Fibroblast of skin of right biceps (primary cell): ENCODE measurements at places on chromosomes 3 and 15.

DNA sequence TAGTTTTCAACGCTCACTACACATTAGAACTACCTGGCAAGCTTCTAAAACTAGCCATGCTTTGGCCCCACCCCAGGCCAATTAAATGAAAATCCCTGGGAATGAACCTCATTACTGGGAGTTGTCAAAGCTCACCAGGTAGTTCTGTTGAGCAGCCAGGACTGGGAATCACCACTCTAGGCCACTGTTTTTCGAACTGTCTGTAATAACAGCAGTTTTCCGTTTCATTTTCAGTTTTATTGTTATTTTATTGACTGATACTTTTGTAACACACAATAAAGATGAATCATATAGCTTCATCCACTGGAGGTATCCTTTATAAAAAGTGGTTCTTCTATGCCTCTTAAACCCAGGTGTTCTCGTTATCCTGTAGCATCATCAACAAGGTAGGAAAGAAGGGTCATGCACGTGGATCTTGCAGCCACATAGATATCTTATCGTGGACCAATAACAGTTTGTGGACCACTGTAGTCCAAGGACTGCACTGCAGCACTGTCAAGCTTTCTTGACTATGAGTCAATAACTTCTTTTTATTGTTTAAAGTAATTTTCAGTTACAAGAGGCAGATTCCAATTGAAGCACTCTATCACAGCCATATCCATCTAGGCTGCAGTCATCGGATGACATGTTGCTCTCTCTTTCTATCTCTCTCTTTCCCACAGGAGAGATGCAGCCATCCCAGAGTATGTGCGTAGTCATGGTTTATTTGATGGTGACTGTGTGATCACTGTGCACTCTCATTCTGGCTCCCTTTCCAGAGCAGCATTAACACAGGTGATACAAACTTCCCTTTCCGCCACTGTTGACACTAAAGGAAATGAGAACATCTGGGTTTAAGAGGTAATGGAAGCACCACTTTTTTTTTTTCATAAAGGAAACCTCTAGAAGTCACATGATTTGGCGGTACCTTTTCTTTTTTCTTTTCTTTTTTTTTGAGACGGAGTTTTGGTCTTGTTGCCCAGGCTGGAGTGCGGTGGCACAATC, 39.0 kb upstream of the BLM start:
- no peak for DNase-seq

DNA sequence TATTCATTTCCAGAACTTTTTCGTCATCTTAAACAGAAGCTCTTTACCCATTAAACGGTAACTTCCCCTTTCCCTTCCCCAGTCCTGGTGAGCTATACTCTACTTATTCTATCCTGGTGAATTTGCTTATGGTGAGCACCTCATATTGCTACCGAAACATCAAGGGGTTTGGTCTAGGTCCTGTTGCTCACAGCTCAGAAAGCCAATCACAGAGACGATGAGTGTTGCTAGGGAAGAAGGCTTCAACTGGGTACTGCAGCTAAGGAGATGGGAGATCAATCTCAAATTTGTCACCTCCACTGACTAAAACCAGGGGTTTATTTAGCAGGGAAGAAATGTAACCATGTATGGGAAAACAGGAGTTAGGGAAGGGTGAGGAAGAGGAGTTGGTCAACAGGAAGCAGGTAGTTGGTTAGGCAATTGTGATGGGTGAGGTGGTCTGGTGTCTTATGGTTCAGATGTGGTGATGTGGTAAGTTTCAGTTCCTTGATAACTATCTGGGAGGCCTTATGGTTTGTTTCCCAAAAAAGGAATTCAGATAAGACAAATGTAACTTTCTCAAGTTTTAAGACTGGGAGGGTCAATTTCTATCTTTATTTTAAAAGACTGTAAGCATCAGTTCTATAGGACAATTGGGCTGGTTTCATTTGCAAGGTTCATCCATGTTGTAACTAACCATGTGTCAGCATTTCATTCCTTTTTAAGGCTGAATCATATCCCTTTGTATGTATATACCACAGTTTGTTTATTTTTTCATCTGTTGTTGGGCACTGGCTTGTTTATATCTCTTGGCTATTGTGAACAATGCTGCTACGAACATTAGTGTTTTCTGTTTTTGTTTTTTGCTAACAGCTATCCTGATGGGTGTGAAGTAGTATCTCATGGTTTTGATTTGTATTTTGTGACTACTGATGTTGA, 24.3 kb downstream of the ARHGAP11B start:
- DNase-seq = no peak

- DNase-seq = no peak
Measured at GRCh38 chr3:64167868-64168267, 57.4 kb downstream of the PRICKLE2 start.

GRCh38 chr3:166462891-166463470, 625.8 kb upstream of the BCHE start:
- DNase-seq = peak; percentile 20

DNA sequence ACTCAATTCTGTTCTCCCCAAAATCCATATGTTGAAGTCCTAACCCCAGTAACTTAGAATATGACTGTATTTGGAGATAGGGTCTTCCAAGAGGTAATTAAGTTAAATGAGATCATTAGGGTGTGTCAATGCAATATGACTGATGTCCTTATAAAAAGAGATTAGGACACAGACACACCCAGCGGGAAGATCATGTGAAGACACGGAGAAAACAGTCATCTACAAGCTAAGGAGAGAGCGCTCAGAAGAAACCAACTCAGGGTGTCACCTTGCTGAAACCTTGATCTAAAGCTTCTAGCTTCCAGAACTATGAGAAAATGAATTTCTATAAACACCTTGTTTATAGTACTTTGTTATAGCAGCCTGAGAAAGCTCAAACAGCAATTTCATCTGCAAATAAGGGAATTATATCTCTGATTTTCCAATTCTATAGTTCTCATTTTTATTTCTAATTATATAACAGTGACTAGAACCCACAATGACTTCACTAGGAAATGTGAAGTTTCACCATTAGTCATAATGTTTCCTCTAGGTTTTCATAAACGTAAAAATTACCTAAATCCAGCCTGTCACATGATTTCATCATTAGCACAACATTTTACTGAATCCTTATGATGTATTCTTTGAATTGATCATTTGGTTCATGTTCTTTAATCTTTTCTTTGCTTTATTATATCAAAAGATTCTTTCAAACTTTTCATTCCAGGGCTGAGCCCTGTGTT, 459.1 kb upstream of the MDFIC2 start:
- peak; percentile 56 for DNase-seq

DNA sequence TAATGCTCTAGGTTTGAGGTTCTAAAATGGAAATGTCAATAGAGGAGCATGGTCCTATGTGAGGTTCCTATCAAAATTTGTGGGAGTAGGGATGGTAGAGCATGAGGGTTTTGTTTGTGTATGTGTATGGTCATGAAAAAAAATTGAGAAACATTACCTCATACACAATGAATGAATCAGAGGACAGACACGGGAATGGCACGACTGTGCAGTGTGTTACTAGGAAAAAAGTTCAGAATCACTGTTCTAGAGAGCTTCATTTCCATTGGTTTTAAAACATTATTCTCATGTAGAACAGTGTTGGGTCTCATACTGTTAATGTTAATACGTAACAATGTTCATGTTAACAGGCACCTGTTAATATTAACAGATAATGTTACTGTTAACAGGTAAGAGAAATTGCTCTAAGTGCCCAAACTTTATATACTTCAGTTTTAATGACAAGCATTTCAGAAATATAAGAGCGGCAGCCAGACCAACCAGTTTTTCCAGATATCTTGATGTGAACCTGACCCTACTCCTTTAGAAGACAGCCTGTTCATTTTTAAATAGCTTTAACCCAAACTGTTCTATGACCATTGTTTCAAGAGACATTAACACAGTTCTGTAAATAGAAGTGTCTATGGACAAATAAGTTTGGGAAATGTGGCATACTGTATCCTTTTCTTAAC, 48.0 kb downstream of the SLC15A2 start:
- no peak for DNase-seq

GRCh38 chr3:140816372-140817195, 125.1 kb upstream of the SLC25A36 start:
- no peak for DNase-seq

DNA sequence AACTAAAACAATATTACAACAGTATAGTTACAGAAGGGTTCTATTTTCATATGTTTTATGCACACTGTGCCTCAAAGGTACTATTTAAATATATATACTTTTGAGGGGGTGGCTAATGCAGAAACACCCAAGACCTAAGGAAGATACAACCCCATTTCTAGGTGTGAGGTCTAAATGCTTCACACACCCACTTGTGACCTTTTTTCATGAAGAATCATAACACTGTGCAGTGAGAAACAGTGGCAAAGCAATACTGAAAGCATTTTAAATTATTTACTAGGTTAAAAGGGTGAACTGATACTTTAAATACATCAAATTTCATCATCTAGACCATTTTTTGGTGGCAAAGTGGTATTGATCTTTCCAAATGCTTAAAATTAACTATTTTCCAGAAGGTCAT, 67.4 kb downstream of the SATB1 start:
- no peak for DNase-seq

DNA sequence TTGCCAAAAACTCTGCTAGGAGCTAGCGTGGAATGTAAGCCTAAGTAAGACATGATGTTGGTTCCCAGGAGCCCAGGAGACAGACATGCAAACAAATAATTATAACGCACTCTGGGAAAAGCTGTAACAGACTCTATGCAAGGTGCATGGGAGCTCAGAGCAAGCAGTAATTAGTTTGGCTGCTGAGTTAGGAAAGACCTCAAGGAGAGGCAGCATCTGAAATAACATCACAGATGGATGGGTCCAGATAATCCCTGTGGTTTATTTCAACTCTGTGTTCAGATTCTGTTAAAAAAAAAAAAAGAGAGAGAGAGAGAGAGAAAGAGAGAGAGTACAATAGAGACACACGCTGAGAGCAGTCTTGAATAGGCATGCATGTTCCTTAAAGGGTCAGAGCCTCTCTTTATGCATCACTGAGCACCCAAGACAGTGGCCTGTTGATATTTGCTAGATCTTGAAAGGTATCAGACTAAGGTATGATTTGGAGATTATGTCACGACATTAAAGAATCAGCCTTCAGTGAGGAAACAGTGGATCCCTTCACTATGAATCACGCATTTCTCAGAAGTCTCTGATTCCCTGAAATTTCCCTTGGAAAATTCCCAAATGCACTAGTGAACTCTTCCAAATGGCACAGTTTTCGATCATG, 124.4 kb upstream of the LIPC start:
- peak; percentile 75 for DNase-seq

DNA sequence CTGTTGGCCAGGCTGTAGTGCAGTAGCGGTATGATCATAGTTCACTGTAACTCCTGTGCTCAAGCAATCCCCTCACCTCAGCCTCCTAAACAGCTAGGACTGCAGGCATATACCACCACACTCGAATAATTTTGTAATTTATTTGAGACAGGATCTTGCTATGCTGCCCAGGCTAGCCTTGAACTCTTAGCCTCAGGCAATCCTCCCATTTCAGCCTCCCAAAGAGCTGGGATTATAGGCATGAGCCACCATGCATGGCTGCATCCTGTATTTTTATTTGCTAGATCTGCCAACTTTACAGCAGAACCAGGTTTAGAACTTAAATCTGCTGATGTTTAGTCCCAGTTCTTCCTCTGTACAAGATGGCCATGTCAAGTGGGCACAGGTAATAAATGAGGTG, 69.6 kb downstream of the ERC2 start:
- DNase-seq = no peak

GRCh38 chr15:33960549-33960935, 7.8 kb upstream of the CHRM5 start:
- DNase-seq = no peak

- no peak for DNase-seq
Measured at GRCh38 chr3:105532251-105532650, 165.5 kb downstream of the ALCAM start.

GRCh38 chr3:16286751-16287543, 21.9 kb downstream of the OXNAD1 start:
- DNase-seq = no peak

DNA sequence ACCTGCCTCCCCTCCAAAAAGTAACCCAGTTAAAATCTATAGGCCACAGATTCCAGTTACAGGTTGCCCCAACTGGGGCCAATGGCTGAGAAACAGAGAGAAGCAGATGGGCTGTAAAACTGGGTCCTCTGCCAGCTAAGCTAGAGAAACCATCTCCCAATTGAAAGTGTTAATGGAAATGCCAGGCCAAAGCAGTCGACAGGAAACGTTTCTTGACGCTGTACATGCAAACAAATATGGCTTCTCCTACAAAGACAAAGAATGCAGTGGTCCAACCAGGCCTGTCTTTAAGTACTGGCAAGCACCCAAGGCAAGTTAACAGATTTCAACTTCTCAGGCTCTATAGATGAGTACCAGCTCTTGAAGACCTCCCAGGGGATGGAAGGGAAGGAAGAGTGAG, 71.3 kb downstream of the MAGI1 start:
- DNase-seq = no peak

DNA sequence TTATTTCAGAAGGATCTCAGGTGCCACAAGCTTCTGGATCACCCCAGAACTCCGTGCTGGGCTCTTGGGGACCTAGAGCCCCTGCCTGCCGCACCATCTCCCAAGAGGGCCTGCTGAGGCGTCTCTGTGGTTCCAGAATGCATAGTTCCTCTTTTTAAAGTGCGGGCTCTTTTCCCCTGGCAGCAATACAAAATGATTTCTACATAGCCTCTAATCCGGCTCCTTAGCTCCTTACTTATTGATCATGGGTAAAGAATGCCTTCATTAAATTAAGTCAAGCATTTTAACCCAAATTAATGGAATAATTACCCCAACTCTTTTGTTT, 121.9 kb downstream of the ATP10A start:
- DNase-seq = no peak

GRCh38 chr3:187165144-187165543, 25.8 kb upstream of the RPL39L start:
- peak; percentile 64 for DNase-seq

GRCh38 chr3:123025642-123026521, 1.7 kb downstream of the SEMA5B start:
- DNase-seq = peak; percentile 12

DNA sequence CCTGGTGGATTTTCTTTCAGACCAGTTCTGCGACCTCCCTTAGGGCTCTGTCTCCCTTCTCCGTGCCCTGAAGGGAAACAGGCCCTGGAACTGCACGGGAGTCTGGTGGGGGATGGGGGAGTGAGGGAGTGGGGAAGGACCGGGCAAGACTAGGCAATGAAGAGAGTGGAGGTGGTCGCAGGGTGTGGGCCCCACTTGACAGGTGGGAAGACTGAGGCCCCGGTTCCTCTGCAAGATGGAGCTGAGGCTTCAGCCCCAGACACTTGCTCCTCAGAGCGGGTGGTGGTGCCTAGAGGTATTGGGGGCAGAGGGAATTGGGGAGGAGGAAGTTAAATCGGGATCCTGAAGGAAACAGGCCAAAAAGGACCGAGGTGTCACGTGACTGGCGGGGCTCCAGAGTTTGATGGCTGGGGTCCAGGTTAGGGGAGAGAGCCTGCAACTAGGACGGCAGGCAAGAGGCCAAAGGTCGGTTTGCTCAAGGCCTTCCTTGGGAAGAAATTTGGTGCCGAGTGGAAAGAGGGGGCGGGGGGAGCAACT, 597 bp upstream of the CAMK1 start:
- no peak for DNase-seq

DNA sequence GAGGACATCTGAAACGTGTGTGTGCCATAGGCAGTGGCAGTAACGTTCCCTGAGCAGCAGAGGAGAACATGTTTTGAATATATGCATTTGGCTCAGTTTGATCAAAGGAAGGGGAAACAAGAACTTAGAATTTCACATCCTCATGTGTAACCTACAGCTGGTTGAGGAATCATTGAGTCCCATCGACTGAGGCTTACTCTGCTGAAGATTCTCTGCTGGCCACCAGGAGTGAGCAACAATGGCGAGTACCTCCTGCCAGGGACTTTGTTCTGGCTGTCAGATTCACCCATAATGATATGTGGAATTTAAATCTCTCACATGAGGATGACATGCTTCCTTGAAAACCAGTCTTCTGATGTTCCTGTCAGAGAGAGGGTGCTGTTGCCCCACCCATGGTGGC, 21.3 kb downstream of the GORASP1 start:
- no peak for DNase-seq
